Activated naive CD8-positive, alpha-beta T cell treated with anti-CD3 and anti-CD28 coated beads, Interleukin-2, amount 10 ng/mL, durations not matched to agents 7 days and 5 days (primary cell): ENCODE measurements at places on chromosomes 1 and 21. TPM values are rescaled to one million over a fixed set of nuclear protein-coding genes. Genes with fewer than 3 reads are reported as not detected.
A peak's percentile ranks its signal among the peaks of the same experiment; 100 is the strongest.

DNA sequence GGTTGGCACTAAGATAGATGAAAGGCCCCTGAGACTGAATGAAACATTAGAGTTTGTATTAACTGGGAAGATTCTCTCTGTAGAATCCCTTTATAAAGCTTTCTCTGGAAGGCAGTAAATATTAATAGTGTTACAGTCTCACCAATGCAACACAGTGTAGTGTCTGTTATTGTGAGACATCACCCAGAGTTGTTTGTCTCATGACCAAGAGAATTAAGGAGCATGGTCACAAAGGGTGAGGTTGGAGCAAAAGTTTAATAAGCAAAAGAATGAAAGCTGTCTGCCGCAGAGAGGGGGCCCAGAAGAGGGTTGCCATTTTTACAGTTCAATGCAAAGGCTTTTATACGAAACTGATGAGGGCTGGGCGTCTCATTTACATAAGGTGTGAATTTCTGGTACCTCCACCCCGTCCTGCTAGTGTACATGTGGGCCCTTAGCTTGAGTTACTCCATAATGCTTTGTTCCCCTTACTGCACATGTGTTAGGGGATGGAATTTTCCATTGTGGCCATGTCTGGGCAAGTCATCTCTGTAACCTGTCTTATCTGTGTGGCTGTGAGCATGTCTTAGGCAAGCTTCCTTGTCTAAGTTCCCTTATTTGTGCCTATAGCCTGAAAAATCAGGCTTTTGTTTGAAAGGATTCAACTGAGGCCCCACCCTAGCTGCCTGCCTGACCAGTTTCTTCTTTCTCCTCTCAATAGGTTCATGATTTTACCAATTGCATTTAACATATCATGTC, 184.1 kb downstream of the RASAL2 start:
- no peak for DNase-seq

DNA sequence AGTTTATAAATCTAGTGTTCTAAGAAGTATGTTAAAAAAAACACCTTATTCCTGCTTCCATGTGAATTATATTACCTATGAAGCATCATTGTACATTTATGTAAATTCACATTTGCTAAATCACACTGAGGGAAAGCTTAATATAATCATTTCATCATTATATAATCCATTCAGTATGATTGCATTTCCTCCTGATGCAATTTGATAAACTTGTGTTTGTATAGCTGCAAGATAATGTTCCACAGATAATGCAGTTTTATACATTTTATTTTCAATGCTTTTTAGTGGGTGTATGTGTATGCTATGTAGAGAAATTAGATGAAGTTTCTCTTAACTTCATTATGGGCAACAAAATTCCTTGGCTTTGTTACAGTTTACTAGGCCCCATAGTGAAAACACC, 79.6 kb downstream of the HS2ST1 start:
- no peak for DNase-seq

- DNase-seq, result no peak
Measured at GRCh38 chr21:33325222-33326067, 675 bp downstream of the IFNAR1 start.

- no peak for DNase-seq
Measured at GRCh38 chr1:37393173-37394120, 80.9 kb upstream of the ZC3H12A start.

DNA sequence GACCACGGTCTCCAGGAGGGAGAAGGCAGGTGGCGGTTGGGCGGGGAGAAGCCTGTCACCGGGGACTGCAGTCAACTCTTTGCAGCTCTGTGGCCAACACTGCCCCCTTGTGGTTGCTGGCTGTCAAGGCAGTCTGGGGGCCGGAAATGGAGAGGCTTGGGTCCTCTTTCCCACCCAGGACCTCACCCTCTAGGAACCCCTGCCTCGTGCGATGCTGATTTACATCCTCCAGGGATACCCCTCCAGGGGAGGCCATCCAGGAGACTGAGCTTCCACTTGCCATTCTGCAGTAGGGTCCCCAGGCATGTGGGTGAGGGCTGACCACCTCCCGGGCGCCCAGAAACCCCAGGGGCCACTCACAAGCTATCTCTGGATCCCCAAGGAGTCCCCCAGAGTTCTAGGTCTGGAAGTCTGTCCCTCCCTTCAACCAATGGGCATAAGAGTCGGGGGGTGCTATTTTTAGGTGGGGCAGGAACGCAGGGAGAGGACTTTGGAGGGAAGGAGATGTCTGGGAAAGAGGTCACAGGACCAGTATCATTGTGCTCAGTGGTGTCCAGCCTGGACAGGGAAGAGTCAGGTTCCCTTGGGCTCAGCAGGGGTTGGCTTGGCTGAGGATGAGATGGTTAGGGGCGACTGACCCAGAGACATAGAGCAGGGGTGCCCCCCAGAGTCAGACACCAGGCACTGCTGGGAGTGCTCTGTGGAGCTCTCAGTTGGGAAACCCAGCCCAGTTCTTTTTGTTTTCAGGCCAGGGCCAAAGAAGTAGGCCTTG, 7.1 kb upstream of the GPR61 start:
- peak; percentile 93 for DNase-seq

- DNase-seq, result no peak
Measured at GRCh38 chr1:60386249-60386648, 312.7 kb upstream of the C1orf87 start.

GRCh38 chr21:28464095-28464494, 528.6 kb downstream of the LTN1 start:
- DNase-seq, result no peak

DNA sequence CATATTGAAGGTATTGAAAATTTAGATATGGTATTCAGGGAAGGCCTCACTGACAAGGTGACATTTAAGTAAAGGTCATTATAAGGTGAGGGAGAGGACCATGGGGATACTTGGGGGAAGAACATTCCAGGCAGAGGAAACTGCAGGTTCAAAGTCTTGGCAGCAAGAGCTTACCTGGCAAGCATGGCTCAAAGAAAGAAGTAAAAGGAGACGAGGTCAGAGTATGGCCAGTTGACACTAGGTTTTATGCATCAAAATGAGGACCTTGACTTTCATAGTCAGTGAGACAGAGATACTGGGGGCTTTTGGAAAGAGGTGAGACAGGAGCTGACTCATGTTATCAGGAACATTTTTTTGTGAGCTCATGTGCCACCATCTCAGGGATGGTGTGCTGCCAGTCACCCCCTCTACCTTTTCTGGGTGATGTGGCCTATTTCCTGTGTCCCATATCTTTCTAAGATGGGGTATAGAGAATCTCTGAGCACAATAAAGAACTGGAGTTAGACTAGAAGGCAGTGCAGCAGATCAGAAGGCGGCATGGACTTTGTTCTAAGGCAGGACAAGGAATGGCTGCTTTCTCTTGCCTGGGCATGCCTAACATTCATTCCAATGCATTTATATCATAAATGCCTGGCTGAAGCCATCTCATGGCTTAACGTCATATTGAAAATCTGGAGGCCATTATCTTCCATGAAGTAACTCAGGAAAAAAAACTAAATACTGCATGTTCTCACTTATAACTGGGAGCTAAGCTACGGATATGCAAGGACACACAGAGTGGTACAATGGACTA, 406.7 kb downstream of the NTNG1 start:
- no peak for DNase-seq

GRCh38 chr1:205243350-205244191, 15.8 kb downstream of the TMCC2 start:
- DNase-seq, result no peak

DNA sequence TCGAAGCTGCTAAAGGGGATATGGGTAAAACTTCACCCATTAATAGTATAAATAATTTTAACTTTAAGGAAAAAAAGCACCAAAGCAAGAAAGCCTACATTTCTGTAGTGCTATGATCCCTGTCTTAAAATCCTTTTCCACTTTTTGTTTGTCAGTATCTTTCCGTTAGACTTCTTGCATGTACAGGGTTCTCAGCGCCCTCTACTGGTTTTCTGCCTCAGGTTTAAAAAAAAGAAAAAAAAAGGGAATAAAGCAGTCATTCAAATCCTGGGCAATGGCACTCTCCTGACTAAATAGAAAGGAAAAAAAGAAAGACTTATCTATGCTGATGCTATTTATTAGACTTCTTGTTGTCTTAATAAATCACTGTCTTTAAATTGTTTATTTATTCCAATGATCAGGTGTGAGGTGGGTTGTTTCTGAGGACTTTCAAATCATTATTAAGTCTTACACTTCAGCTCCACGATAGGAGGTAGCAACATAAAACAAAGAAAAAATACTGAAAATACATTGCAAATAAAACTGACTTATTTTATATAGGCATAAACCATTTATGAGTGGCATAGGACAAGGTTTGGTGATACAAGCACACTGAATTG, 475.4 kb upstream of the NR5A2 start:
- DNase-seq, result no peak

DNA sequence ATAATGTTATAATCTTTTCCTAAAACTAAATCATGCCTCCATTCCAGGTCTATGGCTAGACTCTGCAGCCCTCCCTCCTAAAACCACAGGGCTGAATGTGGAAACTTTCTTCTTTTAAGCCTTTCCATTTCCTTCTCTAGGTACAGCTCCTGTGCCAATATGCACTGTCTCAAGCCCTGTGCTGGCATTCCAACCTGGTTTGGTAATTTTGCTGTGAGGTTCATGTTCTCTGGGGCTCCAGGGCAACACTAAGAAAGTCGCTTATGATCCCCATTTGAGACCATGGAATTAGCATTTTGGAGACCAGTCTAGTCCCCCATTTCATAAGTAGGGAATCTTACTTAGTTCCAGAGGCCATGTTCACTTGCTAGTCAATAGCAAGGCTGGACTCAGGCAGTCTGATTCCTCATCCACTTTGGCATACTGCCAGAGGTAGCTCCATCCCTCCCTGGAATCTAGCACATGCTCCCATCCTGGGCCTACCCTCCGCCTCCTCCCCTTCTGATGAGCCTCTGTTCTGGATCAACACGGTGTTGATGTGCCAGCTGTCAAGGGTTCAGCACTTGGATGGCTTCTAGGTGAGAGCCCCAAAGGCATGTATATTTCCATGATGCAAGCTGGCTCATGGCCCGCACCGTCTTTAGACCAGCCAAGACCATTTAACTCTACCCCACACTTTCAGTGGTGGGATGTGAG, 36.5 kb downstream of the ZMYND12 start:
- no peak for DNase-seq

- DNase-seq, result no peak
Measured at GRCh38 chr1:40384413-40384762, 10.9 kb downstream of the SMAP2 start.

DNA sequence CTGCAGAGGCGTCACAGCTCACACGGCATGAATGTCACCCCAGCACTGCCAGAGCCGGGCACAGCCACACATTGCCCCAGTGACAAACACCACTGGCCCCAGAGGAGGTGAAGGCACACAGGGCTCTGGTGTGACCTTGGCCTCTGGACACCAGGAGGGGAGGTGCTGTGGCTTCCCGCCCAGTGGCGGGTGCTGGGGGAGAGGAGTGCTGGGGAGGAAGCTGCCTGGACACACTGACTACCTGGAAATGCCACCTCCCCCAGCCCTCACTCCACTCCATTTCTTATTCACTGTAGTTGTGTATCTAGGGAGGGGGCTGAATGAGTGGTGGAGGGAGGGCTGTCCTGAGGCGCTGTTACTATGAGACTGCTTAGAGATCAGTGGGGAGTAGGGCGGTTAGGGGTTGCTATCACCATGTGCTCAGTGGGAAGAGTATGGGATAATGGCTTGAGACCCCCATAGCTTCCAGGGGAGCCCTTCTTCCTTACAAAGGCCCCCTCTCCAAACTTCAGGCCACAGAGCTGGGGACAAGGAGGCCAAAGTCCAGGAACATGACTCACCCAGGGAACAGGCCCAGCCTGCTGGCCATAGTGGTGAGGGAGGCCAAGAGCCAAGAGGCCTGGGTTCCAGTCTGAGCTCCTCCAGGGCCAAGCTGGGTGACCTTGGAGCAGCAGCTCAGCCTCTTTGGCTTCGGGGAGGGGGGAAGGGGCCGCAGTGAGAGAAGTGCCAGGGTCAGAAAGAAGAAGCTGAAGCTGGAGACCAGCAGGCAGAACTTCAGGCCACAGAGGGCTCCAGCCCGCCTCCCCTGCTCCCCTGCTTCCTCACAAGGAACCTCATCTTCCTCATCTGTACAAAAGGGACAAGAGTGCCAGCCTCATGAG, 40.1 kb downstream of the AHDC1 start:
- DNase-seq, result no peak

DNA sequence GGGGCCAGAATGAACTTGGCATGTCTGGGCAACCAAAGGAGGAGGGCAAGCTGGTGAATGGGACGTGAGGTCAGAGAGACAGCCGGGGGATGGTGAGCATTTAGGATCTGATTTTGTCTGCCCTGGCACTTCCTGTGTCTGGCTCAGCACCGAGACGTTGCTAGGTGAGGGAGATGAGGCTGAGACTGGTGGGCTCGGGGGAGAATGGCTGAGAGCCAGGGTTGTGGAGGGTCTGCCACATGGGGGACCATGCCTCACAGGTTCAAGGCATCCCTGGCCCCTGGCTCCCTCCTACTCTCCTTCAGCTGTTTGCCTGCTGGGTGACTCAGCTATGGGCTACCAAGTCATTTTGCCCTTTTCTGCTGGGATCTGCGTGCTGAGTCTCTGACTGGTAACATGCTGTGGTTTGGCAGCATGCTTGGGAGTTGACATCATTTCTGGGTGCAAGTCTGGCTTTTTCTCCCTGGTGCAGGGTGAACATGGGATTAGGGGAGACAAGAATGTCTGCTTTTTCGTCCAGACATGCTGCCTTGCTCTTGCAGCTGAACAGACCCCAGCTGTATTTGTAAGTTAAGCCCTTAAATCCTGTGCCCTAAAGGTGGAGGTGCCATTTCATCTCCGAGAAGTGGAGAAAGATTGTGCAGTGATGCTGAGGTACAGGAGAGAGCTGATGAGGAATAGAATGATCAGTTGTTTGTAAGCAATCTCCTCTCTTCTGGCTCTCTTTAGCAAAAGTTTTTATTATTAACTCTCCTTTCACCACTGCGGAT, 17.6 kb downstream of the GALNT2 start:
- no peak for DNase-seq

- DNase-seq, result no peak
Measured at GRCh38 chr1:176068901-176069300, 138.2 kb downstream of the COP1 start.

- DNase-seq, result no peak
Measured at GRCh38 chr1:226605318-226605950, 56.9 kb downstream of the STUM start.

DNA sequence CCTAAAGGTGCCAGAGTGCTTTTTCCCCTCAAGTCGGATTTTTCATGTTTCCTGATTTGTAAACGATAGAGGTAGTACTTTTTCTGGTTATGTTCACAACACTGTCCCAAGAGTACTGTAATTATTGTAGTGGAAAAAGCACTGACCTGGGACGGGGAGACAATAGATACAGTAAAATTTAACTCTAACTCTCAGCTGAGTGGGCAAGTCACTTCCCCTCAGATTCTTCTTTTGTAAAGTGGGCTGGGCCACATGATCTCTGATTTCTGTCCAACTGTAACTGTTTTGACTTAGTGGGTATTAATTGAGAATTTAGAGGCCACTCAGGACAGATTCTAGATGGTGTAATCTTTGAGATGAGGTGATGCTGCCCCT, 19.1 kb downstream of the MARCKSL1 start:
- DNase-seq, result no peak

GRCh38 chr1:67004176-67004575, 49.8 kb downstream of the SLC35D1 start:
- no peak for DNase-seq

GRCh38 chr1:241842565-241842964, 5.4 kb upstream of the EXO1 start:
- no peak for DNase-seq

Gene ABCA4
- not detected for total RNA-seq

Gene OLFML3
- 0.64 TPM for total RNA-seq

Gene IVL
- not detected for total RNA-seq

Gene MATN1
- total RNA-seq, result not detected

Gene MACO1
- 20.6 TPM for total RNA-seq

Gene ORC1
- total RNA-seq, result 25.6 TPM

Gene DMBX1
- not detected for total RNA-seq

Gene RAB42
- total RNA-seq, result 0.79 TPM

Gene EFNA3
- 3.6 TPM for total RNA-seq

Gene HSPA6
- 1.2 TPM for total RNA-seq

Gene FGGY
- 10.1 TPM for total RNA-seq

Gene OPN3
- 12.8 TPM for total RNA-seq
